Fibroblast of mammary gland (primary cell): ENCODE measurements at places on chromosomes 3 and 15.

- no peak for DNase-seq
Observed at GRCh38 chr3:186940967-186941366, 10.6 kb downstream of the ST6GAL1 start.

- DNase-seq = no peak
Observed at GRCh38 chr15:60727260-60727659, 248.3 kb upstream of the ICE2 start.

DNA sequence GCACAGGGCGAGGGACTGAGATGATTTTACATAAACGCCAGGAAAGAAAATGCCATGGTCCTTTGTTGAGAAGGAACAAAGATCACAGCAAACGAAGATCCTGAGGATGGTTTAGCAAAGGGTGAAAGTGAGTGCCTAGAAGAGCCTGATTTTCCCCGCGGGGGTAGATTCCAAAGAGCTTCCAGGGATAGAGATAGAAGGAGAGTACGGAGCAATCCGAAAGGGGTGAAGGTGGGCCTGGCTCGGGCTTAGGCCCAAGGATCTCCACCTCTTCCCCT, 977 bp downstream of the CDC25A start:
- DNase-seq = no peak

GRCh38 chr3:59464187-59464586, 414.4 kb upstream of the CFAP20DC start:
- DNase-seq = no peak

DNA sequence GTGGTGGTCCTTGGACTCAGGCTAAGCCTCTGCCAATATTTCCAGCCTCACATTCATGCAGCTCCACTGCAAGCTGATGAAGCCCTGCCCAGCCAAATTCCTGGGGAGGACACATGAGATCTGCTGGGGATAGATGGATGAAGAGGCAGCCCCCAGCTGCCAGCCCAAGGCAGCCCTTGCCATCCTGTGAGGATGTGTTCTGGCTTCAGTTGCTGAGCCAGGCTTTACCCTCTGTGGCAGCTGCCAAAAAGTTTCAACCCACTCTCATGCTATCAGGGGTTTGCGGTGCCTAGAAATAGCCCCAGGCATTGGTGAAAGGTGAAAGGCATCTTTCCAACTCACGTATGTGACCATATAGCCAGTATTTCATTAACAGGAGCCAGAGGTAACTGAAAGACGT, 37.6 kb downstream of the C2CD4A start:
- DNase-seq = no peak

DNA sequence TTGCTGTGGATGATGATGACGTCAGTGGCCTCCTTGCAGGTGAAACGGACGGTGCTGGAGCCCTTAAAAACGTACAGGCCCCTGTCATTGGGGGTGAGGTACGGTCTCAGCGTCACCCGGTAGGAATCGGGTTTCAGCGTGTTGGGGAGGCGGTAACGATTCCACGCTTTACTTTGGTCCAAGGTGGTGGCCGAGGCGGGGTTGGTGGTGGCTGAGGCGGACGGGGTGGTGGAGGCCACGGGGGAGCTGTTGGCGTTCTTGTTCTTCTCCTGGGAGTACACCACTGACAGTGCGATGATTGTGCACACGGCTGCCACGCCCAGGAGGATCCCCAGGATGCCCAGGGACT, 8.5 kb downstream of the ANPEP start:
- DNase-seq = no peak

GRCh38 chr15:101244036-101244781, 7.6 kb downstream of the CHSY1 start:
- DNase-seq = no peak

DNA sequence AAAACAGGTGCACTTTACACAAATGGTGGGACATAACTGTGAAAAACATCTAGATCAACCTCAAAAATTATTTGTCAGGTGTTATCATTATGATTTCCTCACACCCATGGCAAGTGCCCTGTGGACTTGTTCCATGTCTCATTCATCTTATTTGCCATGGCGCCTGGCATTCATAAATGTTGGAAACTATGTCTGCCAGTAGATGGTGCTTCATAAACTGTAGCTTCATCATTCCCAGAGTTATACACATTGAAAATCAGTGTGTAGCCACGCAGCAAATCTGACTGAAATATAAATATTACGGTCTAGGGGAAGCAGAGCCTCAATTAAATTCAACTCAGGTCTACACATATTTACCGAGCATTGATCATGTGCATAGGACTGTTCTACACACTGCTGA, 90.7 kb downstream of the IMPG2 start:
- no peak for DNase-seq

DNA sequence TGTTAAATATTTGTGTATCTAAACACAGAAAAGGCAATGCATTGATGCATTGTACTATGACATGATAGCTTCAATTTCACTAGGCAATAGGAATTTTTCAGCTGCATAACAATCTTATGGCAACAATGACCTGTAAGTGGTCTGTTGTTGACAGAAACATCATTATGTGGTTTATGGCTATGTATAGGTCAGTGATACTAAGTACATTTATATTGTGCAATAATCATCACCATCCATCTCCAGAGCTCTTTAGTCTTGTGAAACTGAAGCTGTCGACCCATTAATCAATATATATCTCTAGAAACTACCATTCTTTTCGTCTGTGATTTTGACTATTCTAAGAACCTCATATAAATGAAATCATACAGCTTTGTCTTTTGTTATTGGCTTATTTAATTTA, 200.1 kb upstream of the ZNF717 start:
- DNase-seq = no peak
